NCI-H187 treated with DMSO at 0.1 percent for 48 hours (cell line): ENCODE measurements at places on chromosomes 11 and 22.

DNA sequence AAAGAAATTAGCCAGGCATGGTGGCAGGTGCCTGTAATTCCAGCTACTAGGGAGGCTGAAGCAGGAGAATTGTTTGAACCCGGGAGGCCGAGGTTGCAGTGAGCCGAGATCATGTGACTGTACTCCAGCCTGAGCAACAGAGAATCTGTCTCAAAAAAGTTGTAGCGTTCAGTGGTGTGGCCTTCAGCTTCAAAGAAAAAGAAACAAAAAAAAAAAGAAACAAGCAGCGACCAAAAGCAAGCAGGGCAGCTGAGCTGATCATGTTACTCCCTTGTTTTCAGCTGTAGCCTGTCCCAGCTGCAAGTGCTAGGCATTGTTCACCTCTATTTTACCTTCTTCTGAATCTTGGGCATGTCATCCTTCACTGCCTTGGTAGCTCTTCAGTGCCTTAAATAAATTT is 37.0 kb downstream of the SFI1 start:
- DNase-seq: no peak

DNA sequence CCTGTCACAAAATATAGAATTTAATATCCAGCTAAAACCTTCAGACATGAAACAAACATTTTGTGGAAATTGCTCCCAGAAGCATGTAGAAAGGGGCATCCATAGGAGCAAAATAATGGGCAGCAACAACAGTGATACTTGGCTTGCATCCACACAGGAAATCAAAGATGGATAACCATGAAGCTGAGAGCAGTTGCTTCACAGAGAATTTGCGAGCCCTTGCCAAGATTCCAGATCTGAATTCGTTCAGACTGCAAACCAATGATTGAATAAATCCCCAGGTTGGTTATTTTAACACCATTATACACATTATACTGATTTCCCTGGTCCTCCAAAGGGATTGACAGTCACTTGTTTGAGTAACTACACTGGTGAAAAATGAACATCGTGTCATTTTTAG is 15.6 kb upstream of the OR51L1 start:
- DNase-seq: no peak

- DNase-seq: no peak
Measured at GRCh38 chr11:69171476-69172240, 15.9 kb downstream of the SMIM38 start.

DNA sequence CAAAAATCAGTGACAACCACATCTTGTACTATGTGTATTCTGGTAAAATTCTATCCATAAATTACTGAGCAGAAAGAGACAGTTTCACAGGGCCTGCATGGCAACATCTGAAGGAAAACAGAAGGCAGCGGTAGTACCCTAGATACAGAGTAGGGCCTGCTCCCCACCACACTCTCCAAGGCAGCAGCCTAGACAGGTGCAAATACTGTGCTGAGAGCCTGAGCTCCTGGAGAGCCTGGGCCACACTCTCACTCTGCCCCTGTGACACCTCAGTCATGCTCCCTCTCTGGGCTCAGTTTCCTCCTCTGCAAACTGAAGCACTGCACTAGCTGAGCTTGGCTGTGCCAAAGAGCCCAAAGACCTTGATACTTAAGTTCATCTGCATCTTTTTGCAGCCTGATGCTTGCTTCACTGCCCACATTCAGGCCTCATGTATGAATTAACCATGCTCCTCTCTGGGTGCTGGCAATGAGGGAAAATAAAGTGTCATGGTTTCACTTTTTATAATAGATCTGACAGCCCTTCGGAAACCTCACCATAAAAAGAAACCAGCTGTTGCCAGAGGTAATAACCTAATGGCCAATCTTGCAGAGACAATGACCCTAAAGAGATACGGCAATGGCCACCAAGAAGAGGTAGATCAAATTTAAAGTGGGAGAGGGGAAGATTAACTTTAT is 104.7 kb downstream of the PLEKHA7 start:
- DNase-seq: peak; percentile 47

DNA sequence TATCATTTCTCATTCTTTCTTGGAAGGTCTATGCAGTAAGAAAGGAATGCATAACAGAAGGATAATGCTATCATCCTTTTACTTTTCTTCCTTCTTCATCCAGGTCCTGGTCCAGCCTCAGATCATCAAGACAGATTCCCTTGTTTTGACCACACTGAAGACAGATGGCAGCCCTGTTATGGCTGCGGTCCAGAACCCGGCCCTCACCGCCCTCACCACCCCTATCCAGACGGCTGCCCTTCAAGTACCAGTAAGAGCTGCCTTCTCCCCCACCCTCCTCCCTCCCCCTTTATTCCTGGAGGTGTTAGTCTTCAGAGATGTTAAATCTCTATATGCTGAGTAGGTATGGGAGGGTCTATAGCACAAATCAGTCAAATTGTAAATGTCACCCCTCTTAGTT is 37.9 kb downstream of the SREBF2 start:
- DNase-seq: no peak
